ENCODE measurements at places on chromosomes 6 and 20.

DNA sequence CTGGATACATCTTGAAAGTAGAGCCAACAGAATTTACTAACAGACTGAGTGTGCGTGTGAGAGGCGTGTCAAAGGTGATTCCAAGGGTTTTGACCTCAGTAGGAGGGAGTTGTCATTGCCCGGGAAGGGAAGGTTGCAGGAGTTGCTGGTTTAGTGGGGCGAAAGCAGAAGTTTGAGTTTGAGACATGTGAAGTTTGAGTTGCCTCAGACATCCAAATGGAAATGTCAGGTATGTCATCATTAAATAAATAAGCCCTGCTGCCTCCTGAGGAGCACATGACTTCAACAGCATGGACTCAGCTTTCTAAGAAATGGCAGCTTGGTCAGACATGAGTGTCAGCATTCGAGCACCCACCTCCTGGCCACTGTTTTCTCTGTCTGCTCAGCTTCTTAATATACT is 26.6 kb upstream of the TGM2 start:
- no peak for DNase-seq

DNA sequence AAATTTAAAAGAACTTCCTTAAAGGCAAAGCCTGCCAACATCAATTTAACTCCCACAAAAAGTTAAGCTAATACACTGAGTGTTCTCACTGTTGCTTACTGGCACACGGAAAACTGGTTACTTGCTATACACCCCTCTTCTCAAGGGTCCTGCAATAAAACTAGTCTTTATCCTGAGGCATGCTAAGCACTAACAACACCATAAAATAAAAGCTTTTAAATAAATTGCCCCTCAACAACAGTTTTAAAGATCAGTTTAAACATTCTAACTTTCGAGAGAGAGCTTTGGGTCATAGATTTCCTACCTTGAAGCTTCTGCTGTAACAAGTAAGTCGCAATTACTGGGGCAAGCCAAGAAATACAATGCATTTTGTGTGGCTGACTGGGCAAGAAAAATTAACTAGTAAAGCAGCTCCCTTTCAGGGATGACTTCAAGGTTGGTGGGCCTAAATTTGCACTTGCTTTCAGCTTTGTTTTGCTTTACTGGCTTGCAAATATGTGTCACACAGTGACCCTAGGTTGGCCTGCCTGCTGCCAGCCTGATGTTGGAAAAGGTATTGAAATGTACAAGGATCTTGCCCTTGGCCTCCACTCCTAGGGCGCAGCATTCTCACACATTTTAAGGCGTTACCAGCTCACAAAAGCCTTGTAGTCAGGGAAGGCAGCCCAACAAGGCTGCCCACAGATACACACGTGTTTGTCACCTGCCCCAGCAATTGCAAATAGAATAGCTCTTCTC is 4.0 kb upstream of the HEY2 start:
- DNase-seq = no peak

- peak; percentile 79 for DNase-seq
Observed at GRCh38 chr6:14711056-14711703, 534.7 kb upstream of the JARID2 start.

DNA sequence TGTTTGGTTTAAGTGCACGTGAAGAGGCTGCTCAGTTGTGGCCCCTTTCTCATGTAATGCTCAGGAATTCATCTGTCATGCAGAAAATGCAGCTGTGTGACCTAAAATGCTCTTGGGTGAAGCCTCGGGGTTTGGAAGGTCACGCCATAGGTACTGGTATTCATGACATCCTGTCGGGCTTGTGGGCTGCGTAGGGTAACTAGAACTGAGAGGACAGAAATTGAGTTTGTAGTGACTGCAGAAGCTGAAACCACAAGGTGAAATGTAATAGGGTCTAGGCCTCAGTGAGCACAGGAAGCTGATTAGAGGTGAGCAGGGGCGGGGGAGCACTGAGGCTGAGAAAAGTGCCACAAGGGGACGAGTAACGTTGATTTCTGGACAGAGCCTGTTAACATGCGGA is 128.8 kb downstream of the SOBP start:
- peak; percentile 56 for DNase-seq

DNA sequence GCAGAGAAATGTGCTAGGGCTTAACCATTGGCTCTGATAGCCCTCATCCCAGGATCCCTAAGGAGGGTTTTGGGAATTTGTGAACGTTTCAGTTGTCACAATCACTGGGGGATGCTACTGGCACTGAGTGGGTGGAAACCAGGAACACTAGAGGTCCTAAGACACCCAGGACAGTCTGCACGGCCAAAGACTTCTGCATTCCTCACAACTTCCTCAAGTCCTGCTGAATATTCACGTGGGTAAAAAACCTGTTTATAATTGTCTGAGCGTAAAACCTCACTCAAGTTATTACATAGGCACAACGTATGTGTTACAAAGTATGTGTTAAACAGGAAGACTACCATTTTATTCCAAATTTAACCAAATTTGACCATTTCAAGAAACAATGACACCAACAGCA is 52.4 kb downstream of the GMDS start:
- no peak for DNase-seq

GRCh38 chr20:54633374-54634355 is 158.3 kb downstream of the DOK5 start:
- no peak for DNase-seq

- DNase-seq = no peak
Observed at GRCh38 chr6:109623288-109623687, 67.7 kb downstream of the AK9 start.

- no peak for DNase-seq
Observed at GRCh38 chr6:155085582-155086257, 90.6 kb downstream of the TIAM2 start.

- no peak for DNase-seq
Observed at GRCh38 chr20:35866418-35867202, 87.7 kb downstream of the SCAND1 start.

All from T-helper 2 cell treated with Interferon-gamma antibody and Interleukin-4, amounts not matched to agents 5 μg/mL and 100 μg/mL, for 36 hours (primary cell).